ENCODE measurements at places on chromosomes 13 and 19. TPM values are rescaled to one million over a fixed set of nuclear protein-coding genes. Genes with fewer than 3 reads are reported as not detected.

Gene USHBP1
- total RNA-seq = not detected

Gene RNF17
- not detected for total RNA-seq

Gene FXYD5
- 5.3 TPM for total RNA-seq

Gene ODAD3
- 2.6 TPM for total RNA-seq

Gene SLC1A6
- 22.8 TPM for total RNA-seq

Gene NUCB1
- 115 TPM for total RNA-seq

Gene WIZ
- 106 TPM for total RNA-seq

Gene KRTDAP
- total RNA-seq = not detected

Gene OR10H1
- not detected for total RNA-seq

Gene SSC5D
- total RNA-seq = 7.6 TPM

Gene SHISA2
- 34.1 TPM for total RNA-seq

Gene FXYD1
- total RNA-seq = not detected

Gene LONP1
- total RNA-seq = 98.5 TPM

Gene NBEA
- 48.3 TPM for total RNA-seq

Gene TEX29
- total RNA-seq = 0.64 TPM

Gene GSX1
- not detected for total RNA-seq

Gene SSBP4
- 177 TPM for total RNA-seq

Gene ZNF665
- 1.1 TPM for total RNA-seq

Gene ZNF420
- 13.2 TPM for total RNA-seq
